ENCODE measurements at places on chromosomes 5 and 9. TPM values are rescaled to one million over a fixed set of nuclear protein-coding genes. Genes with fewer than 3 reads are reported as not detected.

DNA sequence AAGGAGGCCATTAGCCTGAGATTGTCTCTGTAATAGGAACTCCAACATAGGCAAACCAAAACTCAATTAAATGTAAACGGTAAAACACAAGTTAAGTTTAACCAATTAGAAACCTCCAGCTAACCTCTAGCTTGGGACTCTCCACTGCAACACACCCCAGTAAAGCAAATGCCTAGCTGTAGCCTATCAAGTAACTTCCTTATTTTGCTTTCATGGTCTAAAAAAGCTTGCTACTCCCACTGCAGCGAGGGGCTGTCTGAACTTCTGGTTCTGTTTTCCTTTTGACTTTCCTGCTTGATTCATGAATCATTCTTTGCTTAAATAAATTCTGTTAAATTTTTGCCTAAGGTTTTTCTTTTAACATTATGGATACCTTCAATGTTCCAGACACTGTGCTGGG, 24.4 kb upstream of the C5orf46 start:
- H3K27me3 ChIP-seq: peaks cover 3% of the 10 kb centered on the region
- H3K4me3 ChIP-seq: no peak overlapping the region
- no peak for DNase-seq
- no peaks in the 10 kb centered on the region for H3K4me1 ChIP-seq
- no peak overlapping the region for H3K27ac ChIP-seq

DNA sequence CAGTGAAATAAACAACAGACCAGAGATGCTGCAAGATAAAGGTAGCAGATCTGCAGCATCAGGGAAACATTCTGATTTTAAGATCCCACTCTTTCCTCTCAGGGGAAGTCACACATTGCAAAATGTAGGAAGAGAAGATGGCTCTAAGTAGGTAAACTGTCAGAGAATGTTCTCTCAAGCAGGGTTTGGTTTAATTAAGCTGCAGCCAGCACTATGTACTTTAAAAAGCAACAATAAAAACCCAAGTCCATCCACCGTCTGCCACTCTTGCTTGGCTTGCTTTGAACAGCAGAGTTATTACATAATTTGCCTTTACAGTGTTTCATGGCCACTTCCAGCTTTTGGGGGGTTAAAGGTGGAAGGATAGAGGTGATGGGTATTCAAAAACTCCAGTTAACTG, 343.2 kb upstream of the DAP start:
- no peak overlapping the region for H3K27ac ChIP-seq
- no peaks in the 10 kb centered on the region for H3K27me3 ChIP-seq
- H3K4me3 ChIP-seq: no peak overlapping the region
- no peaks in the 10 kb centered on the region for H3K4me1 ChIP-seq

- no peak overlapping the region for H3K27ac ChIP-seq
- H3K36me3 ChIP-seq: no peaks in the 10 kb centered on the region
- no peaks in the 10 kb centered on the region for H3K27me3 ChIP-seq
- DNase-seq: no peak
- H3K4me1 ChIP-seq: peaks cover 6% of the 10 kb centered on the region
- H3K4me3 ChIP-seq: no peak overlapping the region
Observed at GRCh38 chr5:132674671-132675506, 1.1 kb downstream of the IL4 start.

GRCh38 chr9:128819716-128820664, 1.7 kb downstream of the ENDOG start:
- H3K4me1 ChIP-seq: peaks cover 14% of the 10 kb centered on the region
- no peak overlapping the region for H3K4me3 ChIP-seq
- no peak for DNase-seq
- H3K27ac ChIP-seq: no peak overlapping the region

- H3K4me3 ChIP-seq: no peak overlapping the region
- no peak overlapping the region for H3K27ac ChIP-seq
- DNase-seq: no peak
Observed at GRCh38 chr9:35569206-35569605, 35.9 kb upstream of the TESK1 start.

- no peak overlapping the region for H3K27ac ChIP-seq
- H3K4me3 ChIP-seq: no peak overlapping the region
- no peak for DNase-seq
- H3K4me1 ChIP-seq: peaks cover 37% of the 10 kb centered on the region
- no peaks in the 10 kb centered on the region for H3K27me3 ChIP-seq
Observed at GRCh38 chr5:56088967-56089829, 94.4 kb upstream of the IL6ST start.

GRCh38 chr5:32814620-32815019, 103.5 kb downstream of the NPR3 start:
- H3K36me3 ChIP-seq: no peaks in the 10 kb centered on the region
- DNase-seq: no peak
- H3K27me3 ChIP-seq: no peaks in the 10 kb centered on the region

DNA sequence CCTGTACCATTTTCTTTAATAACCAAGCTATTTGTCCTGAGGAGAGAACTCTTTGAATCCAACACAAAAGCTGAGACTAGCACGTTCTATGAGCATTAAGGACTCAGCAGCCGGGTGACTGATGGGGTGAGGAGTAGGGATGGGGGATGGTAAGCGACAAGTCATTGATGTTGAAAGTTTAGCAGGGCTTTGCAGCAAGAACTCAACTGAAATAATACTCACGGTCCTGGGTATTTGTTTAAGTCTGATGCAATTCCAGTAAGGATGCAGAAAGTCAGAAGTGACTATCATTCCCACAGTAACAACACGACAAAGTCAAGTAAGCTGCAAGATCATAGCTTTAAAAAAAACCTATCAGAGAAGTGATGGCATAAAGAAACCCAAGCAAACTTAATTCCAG, 131.1 kb downstream of the ACTL7B start:
- H3K4me1 ChIP-seq: no peaks in the 10 kb centered on the region
- H3K36me3 ChIP-seq: no peaks in the 10 kb centered on the region
- H3K27me3 ChIP-seq: no peaks in the 10 kb centered on the region
- H3K4me3 ChIP-seq: no peak overlapping the region
- no peak overlapping the region for H3K27ac ChIP-seq

- H3K27me3 ChIP-seq: no peaks in the 10 kb centered on the region
- no peak for DNase-seq
- no peaks in the 10 kb centered on the region for H3K4me1 ChIP-seq
- H3K36me3 ChIP-seq: no peaks in the 10 kb centered on the region
Observed at GRCh38 chr9:133734590-133735414, 3.4 kb downstream of the SARDH start.

DNA sequence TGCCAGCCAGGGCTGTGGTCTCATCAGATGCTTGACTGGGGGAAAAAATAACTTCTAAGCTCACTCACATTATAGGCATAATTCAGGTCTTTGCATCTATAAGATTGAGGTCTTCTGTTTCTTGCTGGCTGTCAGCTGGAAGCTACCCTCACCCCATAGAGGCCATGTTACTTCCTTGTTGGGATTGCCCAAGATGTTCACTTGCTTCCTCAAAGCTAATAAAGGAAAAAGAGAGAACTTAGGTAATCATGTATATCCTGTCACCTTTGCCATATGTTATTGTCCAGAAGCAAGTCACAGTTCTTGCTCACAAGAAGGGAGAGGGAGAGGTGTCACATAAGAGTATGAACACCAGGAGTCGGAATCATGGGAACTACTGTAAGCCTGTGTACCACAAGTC, 38.7 kb upstream of the ANKRD34B start:
- no peak overlapping the region for H3K27ac ChIP-seq
- no peaks in the 10 kb centered on the region for H3K4me1 ChIP-seq
- no peaks in the 10 kb centered on the region for H3K36me3 ChIP-seq
- H3K27me3 ChIP-seq: no peaks in the 10 kb centered on the region
- no peak for DNase-seq

DNA sequence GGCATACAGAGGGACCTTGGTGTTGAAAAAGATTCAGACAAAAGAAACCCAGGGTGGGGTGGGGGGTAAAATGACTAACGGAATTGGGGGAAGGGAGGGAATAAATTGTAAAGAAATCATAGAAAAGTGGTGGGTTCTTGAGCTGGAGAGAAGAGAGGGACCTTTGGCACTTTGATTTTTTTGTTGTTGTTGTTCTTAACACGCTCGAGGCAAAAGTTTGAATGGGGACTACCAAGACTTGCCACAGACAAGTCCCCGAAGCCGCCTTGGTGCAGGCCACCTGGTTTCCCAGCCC, 616 bp downstream of the VCAN start:
- peak overlapping the region; percentile 75 for H3K27ac ChIP-seq
- peaks cover 29% of the 10 kb centered on the region for H3K4me1 ChIP-seq
- DNase-seq: no peak
- peaks cover 29% of the 10 kb centered on the region for H3K27me3 ChIP-seq
- H3K36me3 ChIP-seq: no peaks in the 10 kb centered on the region

DNA sequence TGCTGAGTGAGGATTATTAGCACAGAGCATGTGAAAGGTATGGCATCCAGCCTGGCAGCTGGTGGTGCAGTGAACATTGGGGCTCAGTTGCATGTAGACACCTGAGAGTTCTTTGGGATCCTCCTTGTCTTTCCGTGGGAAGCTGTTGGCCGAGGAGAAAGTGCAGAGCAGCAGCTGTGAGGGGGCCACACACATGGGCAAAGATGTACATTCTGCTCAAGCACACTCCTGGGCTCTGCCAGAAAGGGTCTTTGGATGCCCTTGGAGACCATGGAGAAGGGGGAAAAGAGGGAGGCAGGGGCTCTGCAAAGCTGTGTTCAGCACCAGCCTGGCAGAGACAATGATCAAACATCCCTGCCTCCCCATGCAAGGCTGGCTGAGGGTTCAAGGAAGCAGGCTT, 138.7 kb upstream of the PITX1 start:
- H3K36me3 ChIP-seq: no peaks in the 10 kb centered on the region
- H3K27ac ChIP-seq: no peak overlapping the region
- H3K4me3 ChIP-seq: no peak overlapping the region

- H3K27ac ChIP-seq: peak overlapping the region; percentile 42
- no peaks in the 10 kb centered on the region for H3K36me3 ChIP-seq
- H3K27me3 ChIP-seq: no peaks in the 10 kb centered on the region
- H3K4me3 ChIP-seq: peak overlapping the region; percentile 100
Observed at GRCh38 chr5:150487199-150488061, 20.5 kb upstream of the NDST1 start.

- peaks cover 16% of the 10 kb centered on the region for H3K4me1 ChIP-seq
- H3K27ac ChIP-seq: no peak overlapping the region
- no peak overlapping the region for H3K4me3 ChIP-seq
- no peaks in the 10 kb centered on the region for H3K36me3 ChIP-seq
- no peaks in the 10 kb centered on the region for H3K27me3 ChIP-seq
- DNase-seq: no peak
Observed at GRCh38 chr9:105069696-105070095, 141.7 kb upstream of the ABCA1 start.

DNA sequence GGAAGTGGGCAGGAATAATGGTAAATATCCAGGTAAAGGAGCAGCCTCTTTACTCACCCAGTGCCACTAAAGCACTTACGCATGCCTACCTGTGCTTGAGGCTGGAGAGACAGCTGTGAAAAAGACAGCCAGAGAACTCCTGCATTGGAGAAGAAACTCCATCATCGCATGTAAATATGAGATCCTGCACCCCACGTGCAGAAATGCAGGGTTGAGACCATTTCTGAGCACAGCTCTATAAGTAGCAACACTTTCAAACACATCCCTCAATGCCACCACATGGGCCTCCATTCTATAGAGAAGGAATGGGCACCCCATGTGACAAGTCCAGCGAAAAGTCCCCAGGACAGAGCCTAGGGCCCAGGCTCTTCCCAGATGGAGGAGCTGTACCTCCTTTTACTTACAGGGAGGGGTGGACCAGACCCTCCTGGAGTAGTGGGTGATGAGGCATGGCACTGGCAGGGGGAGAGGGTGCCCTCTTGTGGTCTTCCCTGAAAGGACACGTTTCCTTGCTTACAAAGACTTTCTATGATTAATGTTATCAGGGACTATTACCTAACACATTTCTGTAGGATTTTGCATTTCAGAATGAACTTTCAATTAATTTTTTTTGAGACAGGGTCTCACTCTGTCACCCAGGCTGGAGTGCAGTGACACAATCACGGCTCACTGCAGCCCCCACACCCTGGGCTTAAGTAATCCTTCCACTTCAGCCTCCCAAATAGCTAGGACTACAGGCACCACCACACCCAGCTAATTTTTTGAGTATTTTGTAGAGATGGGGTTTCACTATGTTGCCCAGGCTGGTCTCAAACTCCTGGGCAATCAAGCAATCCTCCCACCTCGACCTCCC, 55.3 kb upstream of the IL17B start:
- no peaks in the 10 kb centered on the region for H3K36me3 ChIP-seq
- no peak overlapping the region for H3K27ac ChIP-seq
- DNase-seq: peak; percentile 81
- H3K4me1 ChIP-seq: peaks cover 16% of the 10 kb centered on the region

GRCh38 chr5:179142434-179143198, 82.4 kb downstream of the ZNF354C start:
- no peaks in the 10 kb centered on the region for H3K27me3 ChIP-seq
- no peak for DNase-seq
- no peak overlapping the region for H3K4me3 ChIP-seq
- H3K27ac ChIP-seq: no peak overlapping the region

DNA sequence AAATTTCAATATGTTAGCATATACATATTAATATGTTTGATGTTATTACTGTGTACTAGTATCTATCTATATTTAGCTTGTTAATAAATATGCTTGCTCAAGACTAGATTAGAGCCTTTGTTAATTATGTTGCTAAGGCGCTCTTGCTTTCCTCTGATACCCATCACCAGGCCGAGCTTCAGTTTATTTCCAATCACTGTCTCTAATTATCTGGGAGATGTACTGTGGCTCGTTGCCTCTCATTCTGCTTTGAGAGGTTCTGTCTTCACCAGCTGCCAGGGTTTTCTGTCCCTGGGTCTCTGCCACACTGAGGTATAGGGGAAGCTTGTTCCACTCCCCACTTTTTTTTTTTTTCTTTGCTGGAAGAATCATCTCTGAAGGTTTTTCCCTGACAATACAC, 21.0 kb upstream of the TAF11L2 start:
- H3K36me3 ChIP-seq: no peaks in the 10 kb centered on the region
- no peak overlapping the region for H3K4me3 ChIP-seq
- no peaks in the 10 kb centered on the region for H3K27me3 ChIP-seq
- no peaks in the 10 kb centered on the region for H3K4me1 ChIP-seq
- no peak for DNase-seq

- no peak overlapping the region for H3K27ac ChIP-seq
- no peaks in the 10 kb centered on the region for H3K27me3 ChIP-seq
- H3K4me3 ChIP-seq: peak overlapping the region; percentile 91
- DNase-seq: no peak
Observed at GRCh38 chr5:95621839-95622629, 2.1 kb downstream of the GPR150 start.

DNA sequence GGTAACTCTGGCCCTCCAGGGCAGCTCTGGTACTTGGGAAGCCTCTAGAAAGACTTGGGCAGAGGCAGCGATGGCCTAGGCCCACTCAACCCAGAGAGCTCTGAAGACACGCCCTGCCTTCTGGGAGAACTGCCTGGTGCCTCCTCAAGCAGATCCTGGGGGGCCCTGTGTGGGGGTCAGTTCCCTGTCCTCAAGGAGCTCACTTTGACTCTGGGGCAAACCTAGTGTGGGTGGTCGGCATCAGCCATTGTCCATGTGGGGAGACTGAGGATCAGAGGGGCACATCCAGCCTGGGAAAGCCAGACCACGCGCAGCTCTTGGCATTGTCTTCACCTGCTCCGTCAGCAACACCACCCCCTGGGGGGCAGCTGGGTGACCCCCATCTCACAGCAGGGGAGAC, 28.0 kb downstream of the ABO start:
- H3K36me3 ChIP-seq: no peaks in the 10 kb centered on the region
- H3K4me3 ChIP-seq: no peak overlapping the region
- no peak overlapping the region for H3K27ac ChIP-seq
- no peaks in the 10 kb centered on the region for H3K4me1 ChIP-seq
- no peaks in the 10 kb centered on the region for H3K27me3 ChIP-seq

The TLR4 gene
- 17.6 TPM for polyA plus RNA-seq

The TAF11L10 gene
- polyA plus RNA-seq: not detected

The ABCA1 gene
- polyA plus RNA-seq: 58.4 TPM

The GMCL2 gene
- not detected for polyA plus RNA-seq

The ADAMTS12 gene
- polyA plus RNA-seq: 5.1 TPM

The CSF1R gene
- polyA plus RNA-seq: 20.0 TPM

The SYNPO gene
- polyA plus RNA-seq: 59.4 TPM

The SPATA31D4 gene
- polyA plus RNA-seq: not detected

The NIPBL gene
- 15.7 TPM for polyA plus RNA-seq

The LCP2 gene
- 13.9 TPM for polyA plus RNA-seq

The BTNL3 gene
- polyA plus RNA-seq: 0.08 TPM

Measured in adrenal gland (tissue), 19 donors.